Smooth muscle cell of the umbilical artery (primary cell): ENCODE measurements at places on chromosomes 5 and 9. TPM values are rescaled to one million over a fixed set of nuclear protein-coding genes. Genes with fewer than 3 reads are reported as not detected.

The GGTA1 gene
- not detected in 2 replicates for total RNA-seq

The ERCC8 gene
- total RNA-seq = 32.8 and 33.3 TPM in 2 replicates

The NRARP gene
- 0.18 and 0.30 TPM in 2 replicates for total RNA-seq

The RGS7BP gene
- total RNA-seq = 0.18 and 0.30 TPM in 2 replicates
